ENCODE measurements at places on chromosomes 6 and 20. TPM values are rescaled to one million over a fixed set of nuclear protein-coding genes. Genes with fewer than 3 reads are reported as not detected.

The JPH2 gene
- 0.98 TPM for polyA plus RNA-seq

The DPPA5 gene
- polyA plus RNA-seq, result not detected

The LY6G6C gene
- polyA plus RNA-seq, result not detected

The BPIFA2 gene
- not detected for polyA plus RNA-seq

The FKBP1C gene
- polyA plus RNA-seq, result 0.56 TPM

The TP53INP2 gene
- polyA plus RNA-seq, result 12.9 TPM

The NHLRC1 gene
- 1.5 TPM for polyA plus RNA-seq

The MLIP gene
- polyA plus RNA-seq, result 0.52 TPM

The BCLAF1 gene
- polyA plus RNA-seq, result 202 TPM

The CEBPB gene
- polyA plus RNA-seq, result 4.6 TPM

The TRIM31 gene
- not detected for polyA plus RNA-seq

The MAP1LC3A gene
- 31.4 TPM for polyA plus RNA-seq

The MUCL3 gene
- polyA plus RNA-seq, result 0.09 TPM
